ENCODE measurements at places on chromosomes 4 and X.

- DNase-seq, result no peak
Measured at GRCh38 chr4:2338754-2339457, 77.0 kb upstream of the MXD4 start.

DNA sequence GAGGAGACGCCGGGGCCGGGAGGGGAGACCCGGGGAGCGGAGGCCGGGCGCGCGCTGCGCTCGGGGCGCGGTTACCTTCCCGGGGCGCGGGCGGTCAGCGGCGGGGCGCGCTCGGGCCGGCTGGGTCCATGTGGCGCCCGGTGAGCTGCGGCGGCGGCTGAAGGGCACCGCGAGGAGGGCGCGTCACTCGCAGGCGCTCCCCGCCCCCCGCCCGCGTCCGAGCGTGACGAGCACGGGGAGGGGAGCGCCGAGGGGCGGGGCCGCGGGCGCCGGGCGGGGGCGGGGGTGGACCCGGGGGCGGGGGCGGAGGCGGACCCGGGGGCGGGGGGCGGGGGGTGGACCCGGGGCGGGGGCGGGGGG is at the start of gene CPLX1:
TSS of gene CPLX1 (minus strand) at position 159 of the 360 bp plus-strand sequence. CDS start 1,607 bp downstream, outside the sequence.
- no peak for DNase-seq

DNA sequence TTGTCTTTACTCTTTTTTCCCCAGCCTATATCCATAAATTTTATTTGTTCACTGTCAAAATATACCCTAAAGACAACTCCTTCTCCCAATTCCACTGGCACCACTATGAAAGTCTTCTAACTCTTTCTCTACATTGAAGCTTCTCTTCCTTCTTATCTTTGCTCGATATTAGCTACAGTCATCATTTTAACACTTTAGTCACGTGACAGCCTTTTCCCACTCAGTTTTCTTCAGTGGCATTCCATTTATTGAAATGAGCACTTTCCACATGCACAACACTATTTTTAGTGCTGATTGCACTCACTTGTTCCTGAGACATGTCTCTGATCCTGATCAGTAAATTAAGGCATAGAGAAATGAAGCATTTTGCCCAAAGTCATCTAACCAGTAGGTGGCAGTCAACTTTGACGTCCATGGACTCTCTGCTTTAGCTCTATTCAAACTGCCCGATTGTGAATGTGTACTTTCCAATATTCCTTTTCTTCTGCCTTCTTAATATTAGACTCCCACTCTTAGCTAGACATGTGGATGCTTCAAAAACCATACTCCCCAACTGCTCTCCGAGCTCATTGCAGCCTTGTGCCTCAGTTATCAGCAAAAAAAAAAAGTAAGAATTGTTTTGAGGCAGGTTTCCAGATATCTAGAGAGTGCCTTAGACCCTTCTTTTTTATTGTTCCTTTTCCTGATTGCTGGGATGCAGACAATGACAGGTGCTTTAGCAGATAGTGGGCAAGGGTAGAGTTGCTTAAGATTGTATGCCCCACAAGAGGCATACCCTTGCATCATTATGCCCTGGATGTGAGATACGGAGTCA is 394.4 kb upstream of the ADGRL3 start:
- DNase-seq, result peak; percentile 4

- no peak for DNase-seq
Measured at GRCh38 chr4:34422472-34423175, 1821.7 kb downstream of the ARAP2 start.

DNA sequence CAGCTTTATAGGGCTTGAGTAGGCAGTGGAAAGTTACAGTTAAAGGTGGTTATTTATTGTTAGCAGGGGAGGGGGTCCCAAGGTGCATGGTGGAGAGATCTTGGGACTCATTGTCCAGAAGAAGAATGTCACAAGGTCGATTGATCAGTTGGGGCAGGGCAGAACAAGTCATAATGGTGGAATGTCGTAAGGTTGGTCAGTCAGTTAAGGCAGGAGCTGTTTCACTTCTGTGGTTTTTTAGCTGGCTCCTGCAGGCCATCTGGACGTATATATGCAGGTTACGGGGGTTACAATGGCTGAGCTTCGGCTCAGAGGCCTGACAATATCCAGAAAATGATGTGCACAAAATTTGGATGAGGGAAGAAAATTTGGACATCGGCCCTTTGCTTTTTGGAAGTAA is 7.1 kb downstream of the OFD1 start:
- DNase-seq, result no peak

- DNase-seq, result no peak
Measured at GRCh38 chrX:129813662-129814368, 29.9 kb downstream of the ZDHHC9 start.

GRCh38 chr4:40840985-40841571 is 91.3 kb downstream of the NSUN7 start:
- peak; percentile 85 for DNase-seq

DNA sequence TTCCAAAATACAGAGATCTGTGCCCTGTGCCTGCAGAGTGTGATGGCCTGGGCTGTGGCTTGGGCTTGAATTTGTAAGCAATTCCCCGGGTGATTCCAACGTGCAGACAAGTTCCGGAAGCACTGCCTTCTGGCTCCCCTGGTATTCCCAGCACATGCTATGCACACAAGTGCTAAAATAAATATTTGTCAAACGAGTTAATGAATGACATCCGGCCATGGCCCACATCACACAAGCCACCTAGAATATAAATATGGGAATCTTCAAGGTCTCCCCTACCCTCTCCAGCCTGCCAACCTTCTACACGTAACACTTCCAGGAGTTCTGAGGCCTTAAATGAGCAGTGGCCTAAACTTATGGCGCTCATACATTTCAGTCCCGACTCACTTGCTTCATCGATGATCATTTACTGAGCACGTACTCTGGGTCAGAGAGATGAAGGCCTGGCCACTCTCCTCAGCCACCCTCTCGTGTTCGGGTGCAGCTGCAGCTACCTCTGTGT is 21.3 kb downstream of the DCTD start:
- no peak for DNase-seq

DNA sequence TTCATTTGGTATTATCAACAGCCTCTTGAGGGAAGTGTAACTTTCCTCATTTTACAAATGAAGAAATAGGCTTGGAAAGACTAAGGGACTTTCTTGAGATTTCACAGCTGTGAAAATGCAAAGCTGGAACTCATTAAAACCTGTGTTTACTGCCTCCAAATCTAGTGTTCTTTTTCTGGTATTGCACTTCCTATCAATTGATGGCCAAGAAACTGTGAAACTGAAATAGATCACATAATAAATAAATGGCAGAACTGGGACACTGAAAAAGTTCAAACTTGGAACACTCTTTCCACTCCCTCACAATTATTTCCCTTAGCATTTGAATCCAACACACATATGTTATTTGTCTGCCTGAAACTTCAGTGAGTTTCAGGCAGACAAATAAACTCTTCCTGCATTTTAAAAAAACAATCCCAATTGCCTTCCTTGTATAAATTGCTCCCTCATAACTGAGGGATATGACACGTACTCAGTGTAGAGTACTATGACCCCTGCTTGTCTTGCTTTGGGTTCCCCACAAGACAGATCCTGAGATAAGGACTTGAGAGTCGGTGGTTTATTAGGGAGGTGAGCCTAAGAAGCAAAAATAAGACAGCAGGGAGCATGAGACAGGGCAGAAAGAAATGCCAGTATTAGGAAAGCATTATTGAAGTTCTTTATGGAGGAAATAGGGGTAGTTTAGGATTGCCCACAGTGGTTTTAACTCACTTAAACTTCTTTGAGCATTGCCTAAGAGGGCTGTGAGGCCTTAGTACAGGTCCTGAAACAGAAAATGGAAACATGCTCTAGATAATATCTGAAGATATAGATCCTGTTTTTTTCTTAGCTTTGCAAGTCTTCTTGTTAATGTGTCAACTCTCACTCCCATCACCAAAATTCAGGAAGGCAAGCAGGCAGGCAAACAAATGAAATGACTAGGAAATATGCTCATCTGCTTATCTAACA is 33.9 kb downstream of the RTL3 start:
- no peak for DNase-seq

GRCh38 chrX:40103565-40104323 is 6.0 kb upstream of the BCOR start:
- no peak for DNase-seq

DNA sequence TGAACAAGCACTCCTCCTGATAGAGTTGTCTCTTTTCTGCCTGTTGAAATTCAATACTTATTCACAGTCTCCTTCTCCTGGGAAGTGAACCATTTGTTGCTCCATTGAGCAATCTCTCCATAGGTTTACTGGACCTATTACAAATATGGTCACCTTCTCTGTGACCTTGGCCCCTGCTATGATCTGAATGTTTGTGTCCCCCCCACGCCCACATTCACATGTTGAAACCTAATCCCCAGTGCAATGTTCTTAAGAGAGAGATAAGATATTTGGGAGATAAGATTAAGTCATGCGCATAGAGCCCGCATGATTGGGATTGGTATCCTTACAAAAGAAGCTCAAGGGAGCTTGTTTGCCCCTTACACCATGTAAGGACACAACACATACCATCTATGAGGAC is 54.1 kb upstream of the GABRE start:
- DNase-seq, result no peak

DNA sequence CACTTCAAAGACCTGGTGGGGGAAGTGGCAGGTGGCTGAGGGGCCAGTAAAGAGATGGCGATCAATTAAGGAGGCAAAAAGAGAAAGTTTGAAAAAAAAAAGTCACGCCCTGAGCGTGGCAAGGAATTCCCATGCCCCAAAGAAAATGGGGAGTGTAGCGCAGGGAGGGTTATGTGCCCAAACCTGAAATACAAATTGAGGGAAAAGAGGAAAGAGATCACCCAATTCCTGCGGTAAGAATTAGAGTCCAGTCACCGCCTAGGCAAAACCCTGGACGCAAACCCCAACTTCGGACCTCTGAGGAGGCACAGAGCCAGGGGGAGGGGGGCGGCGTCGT is 595 bp downstream of the ENOX2 start:
- DNase-seq, result no peak

DNA sequence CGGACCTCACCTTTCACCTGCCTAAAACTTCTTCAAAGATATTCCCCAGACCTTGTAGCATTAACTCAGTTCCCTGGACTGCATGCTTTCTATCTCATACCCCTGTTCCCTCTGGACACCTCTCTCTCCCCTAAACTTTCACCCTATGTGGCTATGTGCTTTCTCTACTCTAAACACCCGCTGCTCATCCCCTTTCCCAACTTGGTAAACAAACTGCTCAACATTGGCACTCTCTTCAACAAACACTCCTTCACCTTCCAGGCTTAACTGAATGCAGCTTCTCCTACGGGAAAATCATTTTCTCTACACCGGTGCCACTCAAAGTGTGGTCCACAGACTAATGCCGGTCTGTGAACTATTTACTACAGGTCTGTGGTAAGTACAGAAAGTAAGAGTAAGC is 19.9 kb downstream of the PHF8 start:
- DNase-seq, result no peak

DNA sequence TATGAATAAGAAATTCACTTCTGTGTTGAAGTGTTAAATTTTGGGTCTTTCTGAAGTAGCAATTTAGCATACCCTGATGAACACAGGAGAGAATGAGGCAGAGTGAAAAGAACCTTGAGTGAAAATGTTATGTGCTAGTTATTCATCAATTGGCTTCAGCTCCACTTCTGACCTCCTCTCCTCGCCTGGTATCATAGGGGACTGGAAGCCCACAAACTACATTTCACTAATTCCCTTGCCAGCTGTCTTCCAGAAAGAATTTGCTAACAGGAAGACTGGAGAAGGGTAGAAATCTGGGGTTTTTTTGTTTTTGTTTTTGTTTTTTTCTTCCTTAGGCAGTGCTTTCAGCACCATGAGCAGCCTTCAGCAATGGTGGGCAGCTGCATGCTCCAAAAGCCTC is 5.5 kb upstream of the DAPP1 start:
- DNase-seq, result no peak

- DNase-seq, result no peak
Measured at GRCh38 chrX:133916984-133917722, 68.2 kb downstream of the GPC3 start.

- peak; percentile 57 for DNase-seq
Measured at GRCh38 chr4:39037491-39037825, 5.2 kb upstream of the TMEM156 start.

All from GM12865 (cell line).